ENCODE measurements at places on chromosomes 16 and 17.

DNA sequence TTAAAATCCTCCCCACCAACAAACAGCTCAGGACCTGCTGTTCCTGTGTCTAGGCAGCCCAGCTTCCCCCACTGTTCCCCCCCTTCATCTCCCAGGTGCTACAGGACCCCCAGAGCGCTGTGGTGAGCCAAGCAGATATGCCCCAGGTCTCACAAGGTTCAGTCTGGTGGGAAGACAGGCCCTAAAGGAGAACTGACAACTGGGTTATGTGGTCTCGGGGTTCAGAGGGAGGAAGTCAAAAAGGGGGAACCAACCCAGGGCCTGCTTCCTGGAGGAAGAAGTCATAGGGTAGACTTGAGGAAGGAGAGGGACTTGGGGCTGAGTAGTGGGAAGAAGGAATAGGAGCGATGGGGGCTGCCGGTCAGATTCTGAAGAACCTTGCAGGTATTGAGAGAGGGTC is 2.6 kb downstream of the RIPOR1 start:
- DNase-seq, result no peak

- DNase-seq, result peak; percentile 12
Measured at GRCh38 chr16:89564476-89565255, 4.2 kb downstream of the RPL13 start.

DNA sequence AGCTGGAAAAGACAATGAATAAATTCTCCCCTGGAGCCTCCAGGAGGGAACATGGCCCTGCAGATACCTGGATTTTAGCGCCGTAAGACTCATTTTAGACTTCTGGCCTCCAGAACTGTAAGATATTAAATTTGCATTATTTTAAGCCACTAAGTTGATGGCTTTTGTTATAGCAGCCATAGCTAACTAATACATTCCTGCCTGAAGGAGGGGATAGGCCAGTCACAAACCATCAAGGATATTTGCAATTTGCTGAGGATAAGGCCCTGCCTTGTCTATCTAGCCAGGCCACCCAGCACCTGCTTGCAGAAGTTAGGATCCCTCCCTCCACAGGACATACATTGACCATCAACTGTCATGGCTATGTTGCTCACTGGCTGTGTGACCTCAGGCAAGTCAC is 4.9 kb upstream of the KCNG4 start:
- no peak for DNase-seq

- peak; percentile 62 for DNase-seq
Measured at GRCh38 chr17:30970831-30971567, at the start of gene RNF135. TSS of gene RNF135 (plus strand) at chr17:30971039. CDS start at chr17:30971074, 35 bp downstream.

- DNase-seq, result no peak
Measured at GRCh38 chr17:77734371-77735080, 224.0 kb upstream of the TNRC6C start.

- no peak for DNase-seq
Measured at GRCh38 chr16:9567666-9568065, 476.2 kb downstream of the HAPSTR1 start.

DNA sequence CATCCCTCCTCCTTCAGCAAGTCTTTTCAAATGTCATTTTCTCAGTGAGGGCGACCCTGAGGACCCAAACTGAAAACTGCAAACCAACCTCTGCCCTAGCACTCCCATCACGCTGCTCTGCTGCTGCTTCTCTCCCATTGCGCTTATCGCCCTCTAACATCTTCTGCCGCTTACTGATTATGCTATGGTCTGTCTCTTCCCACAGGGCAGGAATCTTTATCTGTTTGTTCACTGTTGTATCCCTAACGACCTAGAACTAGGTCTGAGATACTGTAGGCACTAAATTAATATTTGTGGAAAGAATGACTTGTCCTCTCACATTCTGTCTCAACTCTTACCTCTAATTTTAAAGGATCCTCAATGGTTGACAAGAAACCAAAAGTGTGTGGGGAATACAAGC is 12.5 kb downstream of the ZSCAN32 start:
- no peak for DNase-seq

- no peak for DNase-seq
Measured at GRCh38 chr16:15457958-15458357, 23.6 kb downstream of the BMERB1 start.

GRCh38 chr17:42422958-42423712 is at the start of gene CAVIN1:
TSS of gene CAVIN1 (minus strand) at chr17:42423256. CDS start at chr17:42423097, 159 bp downstream.
- peak; percentile 21 for DNase-seq

- DNase-seq, result no peak
Measured at GRCh38 chr17:14737984-14738651, 437.2 kb downstream of the HS3ST3B1 start.

- peak; percentile 20 for DNase-seq
Measured at GRCh38 chr16:87297918-87298631, 19.1 kb downstream of the C16orf95 start.

- DNase-seq, result peak; percentile 76
Measured at GRCh38 chr17:40415390-40415789, 2.3 kb downstream of the TOP2A start.

- no peak for DNase-seq
Measured at GRCh38 chr16:13110124-13110796, 208.9 kb downstream of the SHISA9 start.

DNA sequence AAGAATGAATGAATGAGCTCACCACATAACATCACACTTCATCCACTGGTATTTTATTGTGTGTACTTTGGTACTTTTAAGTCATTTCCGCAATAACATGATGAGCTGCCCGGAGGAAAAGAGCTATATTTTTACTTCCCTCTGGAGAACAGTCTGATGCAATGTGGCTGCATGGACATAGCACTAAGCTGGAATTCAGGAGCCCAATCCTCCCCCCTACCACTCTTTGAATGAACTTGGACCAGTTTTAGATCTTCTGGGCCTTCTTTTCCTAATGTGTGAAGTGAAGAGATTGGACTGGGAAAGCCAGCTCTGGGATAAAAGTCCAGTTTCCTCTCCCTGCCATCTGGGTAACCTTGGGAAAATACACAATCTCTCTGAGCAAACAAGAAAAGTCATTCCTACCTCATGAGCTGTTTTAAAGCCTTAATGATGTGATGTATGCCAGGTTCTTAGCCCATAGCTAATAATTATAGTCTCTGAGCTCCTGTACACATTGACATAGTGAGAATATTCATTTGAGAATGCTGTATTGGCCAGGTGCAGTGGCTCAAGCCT is 79.3 kb downstream of the ABCC12 start:
- DNase-seq, result no peak

DNA sequence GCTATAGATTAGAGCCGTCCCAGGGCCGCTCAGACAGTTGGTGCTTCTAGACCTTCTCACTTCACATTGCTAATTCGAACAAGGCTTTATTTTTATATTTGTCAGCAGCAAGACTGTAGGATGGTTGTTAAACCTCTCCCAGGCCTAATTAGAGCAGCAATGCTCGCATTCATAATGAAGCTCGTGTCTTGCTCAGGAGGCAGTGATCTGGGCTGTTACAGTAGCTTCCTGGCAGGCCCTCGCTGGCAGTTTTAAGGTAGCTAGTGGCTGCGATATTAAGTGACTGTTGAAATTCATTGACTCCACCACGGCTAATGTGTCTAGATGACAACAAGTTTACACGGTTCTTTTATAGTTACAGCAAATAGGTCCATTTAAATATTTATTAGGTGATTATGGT is 23.2 kb upstream of the ANKFN1 start:
- no peak for DNase-seq

DNA sequence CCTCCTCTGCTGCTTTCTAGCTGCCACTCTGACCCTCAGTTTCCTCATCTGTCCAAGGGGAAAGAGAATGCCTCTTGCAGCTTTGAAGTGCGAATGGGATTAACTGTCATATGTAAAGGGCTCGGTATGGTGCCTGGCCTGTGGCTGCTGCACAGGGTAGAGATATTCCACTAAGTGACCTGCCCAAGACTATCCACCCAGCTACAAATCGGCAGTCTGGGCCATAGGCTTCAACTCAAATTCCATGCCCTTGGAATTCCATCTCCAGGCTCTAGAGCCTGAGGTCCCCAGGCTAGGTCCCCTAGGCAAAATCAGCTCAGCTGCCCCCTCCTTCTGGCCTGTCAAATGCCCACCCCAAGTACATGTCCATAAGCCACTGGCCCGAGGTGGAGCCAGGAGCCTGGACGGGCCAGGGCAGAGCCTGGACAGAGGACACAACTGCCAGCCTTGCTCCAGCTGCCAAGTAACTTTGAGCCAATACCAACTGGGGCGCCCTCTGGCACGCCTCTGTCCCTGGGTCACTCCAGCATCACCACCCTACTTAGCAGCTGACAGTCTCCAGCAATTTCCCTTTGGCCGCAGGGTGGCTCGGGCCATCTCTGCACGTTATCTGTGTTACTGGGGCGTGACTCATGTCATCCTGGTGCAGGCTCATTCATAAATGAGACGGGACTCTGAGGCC is 57.2 kb downstream of the SDK2 start:
- DNase-seq, result no peak

DNA sequence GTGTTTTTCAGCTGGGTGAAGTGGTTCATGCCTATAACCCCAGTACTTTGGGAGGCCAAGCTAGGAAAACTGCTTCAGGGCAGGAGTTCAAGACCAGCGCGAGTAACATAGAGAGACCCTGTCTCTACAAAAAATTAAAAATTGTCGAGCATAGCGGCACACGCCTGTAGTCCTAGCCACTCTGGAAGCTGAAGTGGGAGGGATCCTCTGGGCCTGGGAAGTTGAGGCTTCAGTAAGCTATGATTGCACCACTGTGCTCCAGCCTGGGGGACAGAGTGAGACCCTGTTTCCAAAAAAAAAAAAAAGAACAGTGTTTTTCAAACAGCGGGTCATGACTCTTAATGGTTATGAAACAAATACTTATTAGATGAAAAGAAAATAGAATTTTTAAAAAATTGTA is 2.3 kb upstream of the CYTH1 start:
- DNase-seq, result no peak

- DNase-seq, result peak; percentile 49
Measured at GRCh38 chr16:78749745-78750268, 650.4 kb downstream of the WWOX start.

- no peak for DNase-seq
Measured at GRCh38 chr17:58388302-58389190, 28.8 kb downstream of the RNF43 start.

- DNase-seq, result peak; percentile 46
Measured at GRCh38 chr17:10018461-10018891, 113.4 kb upstream of the RCVRN start.

DNA sequence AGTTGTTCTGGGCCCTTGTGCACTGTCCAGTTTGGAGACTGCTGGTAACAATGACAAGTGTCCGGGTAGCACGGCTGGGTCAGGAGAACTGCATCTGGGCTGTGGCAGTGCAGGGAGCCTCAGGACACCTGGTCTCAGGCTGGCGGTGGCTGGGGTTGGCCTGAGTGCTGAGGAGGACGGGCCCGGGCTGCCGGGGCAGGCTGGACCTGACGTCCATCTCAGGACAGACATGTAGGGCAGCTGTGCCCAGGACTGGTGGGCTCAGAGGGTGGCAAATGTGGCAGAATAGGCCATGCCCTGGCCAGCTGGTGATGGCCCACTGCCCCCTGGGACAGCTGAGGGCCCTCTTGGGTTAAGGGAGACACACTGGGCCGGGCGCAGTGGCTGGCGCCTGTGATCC is 4.2 kb upstream of the NLRC3 start:
- no peak for DNase-seq

- no peak for DNase-seq
Measured at GRCh38 chr16:678209-678857, 1.9 kb upstream of the STUB1 start.

- DNase-seq, result no peak
Measured at GRCh38 chr17:45813048-45813725, 29.1 kb downstream of the CRHR1 start.

DNA sequence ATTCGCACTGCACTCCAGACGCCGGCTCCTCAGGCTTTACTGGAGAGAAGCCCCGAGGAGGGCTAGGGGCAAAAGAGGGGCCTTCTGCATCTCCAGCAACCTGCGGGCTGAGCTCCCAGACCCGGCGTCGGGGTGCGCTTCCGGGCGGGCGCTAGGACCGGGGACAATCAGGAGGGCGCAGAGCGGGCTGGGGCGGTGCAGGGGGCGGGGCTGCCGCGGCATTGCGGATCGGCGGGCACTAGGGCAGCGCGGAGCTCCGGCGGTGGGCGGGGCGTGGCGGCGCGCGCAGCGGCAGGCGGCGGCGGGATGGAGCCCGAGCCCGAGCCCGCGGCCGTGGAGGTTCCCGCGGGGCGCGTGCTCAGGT is at the start of gene TSEN54:
Gene TSEN54 (plus strand): TSS at position 274 of the 364 bp plus-strand sequence. CDS start 33 bp downstream, at position 307.
- peak; percentile 94 for DNase-seq

DNA sequence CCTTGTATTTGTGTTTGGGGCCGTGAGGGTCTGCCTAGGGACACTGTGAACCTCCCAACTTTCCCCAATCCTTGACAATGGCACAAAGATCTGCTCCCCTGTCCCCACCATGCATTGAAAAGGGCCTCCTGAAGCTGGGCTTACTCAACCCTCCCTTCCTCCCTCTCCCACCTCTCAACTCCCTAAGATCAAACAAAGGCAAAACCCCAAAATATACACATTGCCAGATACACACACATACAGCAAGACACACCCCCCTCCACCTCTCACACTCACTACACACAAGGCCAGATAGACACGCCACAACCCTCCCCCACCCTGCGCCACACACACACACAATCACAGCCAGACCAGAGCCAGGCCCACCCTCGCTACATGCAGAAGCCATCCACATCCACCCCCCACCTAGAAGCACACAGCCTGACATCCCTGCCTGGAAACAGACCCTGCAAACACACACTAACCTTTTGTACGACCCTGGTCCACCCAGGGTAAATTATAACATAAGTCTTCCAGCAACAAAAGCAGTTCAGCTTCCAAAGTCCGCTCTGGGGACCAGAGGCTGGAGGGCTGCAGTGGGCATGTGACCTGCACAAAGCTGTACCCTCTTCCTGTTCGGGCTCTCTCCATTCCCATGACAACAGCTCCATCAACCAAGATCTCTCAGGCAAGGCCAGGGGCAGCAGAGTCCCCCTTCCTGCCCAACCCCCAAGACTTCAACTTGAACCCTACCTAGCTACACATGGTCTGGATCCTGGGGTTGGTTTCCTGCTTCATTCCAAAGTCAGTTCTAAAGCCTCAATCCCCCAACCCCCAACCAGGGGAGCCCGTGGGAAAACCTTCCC is 1.9 kb downstream of the PCGF2 start:
- no peak for DNase-seq

DNA sequence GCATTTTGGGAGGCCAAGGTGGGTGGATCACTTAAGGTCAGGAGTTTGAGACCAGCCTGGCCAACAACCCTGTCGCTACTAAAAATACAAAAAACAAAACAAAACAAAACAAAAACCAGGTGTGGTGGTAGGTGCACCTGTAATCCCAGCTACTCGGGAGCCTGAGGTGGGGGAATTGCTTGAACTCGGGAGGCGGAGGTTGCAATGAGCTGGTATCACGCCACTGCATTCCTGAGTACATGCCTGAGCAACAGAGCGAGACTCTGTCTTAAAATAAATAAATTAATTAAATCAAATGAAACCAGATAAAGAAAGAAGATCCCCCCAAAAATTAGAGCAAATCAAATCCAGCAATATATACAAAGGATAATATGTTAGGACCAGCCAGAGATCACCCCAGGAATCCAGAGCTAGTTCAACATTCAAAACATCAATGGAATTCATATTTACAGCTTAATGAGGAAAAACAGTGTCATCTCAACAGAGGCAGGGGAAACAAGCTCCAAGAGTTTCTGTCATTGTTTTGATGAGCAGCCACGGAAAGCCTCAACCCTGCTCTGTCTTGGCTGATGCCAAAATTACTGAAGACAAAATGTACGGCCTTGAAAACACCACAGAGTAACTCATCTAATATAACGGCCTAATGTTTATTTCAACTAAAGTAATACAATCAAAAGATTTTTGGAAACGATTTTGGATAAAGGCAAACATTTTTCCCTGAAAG is 3.7 kb downstream of the PEMT start:
- DNase-seq, result no peak

- DNase-seq, result no peak
Measured at GRCh38 chr17:62650587-62650986, 23.1 kb downstream of the MRC2 start.

GRCh38 chr16:75083813-75084212 is 32.8 kb downstream of the LDHD start:
- no peak for DNase-seq
